ENCODE measurements at places on chromosomes 5 and 9.

GRCh38 chr5:133818869-133819600 is 149.4 kb downstream of the C5orf15 start:
- no peak for DNase-seq

- DNase-seq = no peak
Observed at GRCh38 chr5:143309661-143310431, 93.6 kb downstream of the NR3C1 start.

- DNase-seq = no peak
Observed at GRCh38 chr5:108459769-108460168, 77.9 kb upstream of the FBXL17 start.

DNA sequence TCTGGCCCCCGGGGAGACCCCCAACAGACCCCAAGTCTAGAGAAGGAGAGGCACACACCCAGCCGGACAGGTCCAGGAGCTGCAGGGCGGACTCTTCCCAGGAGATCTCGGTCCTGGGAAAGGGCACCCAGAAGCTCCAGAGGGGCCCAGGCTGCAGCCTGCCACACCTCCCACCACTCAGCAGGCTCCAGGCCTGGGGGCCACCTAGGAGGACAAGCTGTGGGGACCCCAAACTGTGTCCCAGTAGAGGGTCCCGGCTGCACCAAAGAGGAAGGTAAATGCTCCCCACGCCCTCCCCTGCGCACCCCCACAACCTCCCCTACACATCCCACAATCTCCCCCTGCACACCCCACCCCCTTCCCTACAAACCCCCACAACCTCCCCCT is 48.5 kb downstream of the PLEKHG4B start:
- DNase-seq = no peak

- DNase-seq = no peak
Observed at GRCh38 chr5:8418049-8418426, 549.1 kb downstream of the MTRR start.

DNA sequence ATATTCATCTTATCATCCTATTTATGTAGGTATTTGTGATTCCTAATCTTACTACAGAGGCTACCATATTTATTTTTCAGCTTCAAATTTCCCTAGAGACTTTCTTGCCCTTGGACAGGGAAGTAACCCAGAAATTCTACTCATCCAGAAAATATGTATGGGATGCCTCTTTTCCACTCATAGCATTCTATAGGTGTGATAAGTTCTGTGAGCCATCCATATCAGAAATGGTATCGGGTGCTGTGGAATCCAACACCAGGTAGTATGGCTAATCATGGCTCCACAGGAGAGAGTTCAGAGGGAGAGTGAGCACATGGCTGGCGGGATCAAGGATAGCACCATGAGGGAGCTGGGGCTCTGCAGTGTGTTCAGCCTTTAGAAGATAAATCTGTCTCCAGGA is 349.3 kb upstream of the ACTBL2 start:
- no peak for DNase-seq

- peak; percentile 78 for DNase-seq
Observed at GRCh38 chr5:81194633-81195334, 38.3 kb upstream of the CKMT2 start.

GRCh38 chr5:154234551-154234950 is 44.0 kb downstream of the GALNT10 start:
- no peak for DNase-seq

DNA sequence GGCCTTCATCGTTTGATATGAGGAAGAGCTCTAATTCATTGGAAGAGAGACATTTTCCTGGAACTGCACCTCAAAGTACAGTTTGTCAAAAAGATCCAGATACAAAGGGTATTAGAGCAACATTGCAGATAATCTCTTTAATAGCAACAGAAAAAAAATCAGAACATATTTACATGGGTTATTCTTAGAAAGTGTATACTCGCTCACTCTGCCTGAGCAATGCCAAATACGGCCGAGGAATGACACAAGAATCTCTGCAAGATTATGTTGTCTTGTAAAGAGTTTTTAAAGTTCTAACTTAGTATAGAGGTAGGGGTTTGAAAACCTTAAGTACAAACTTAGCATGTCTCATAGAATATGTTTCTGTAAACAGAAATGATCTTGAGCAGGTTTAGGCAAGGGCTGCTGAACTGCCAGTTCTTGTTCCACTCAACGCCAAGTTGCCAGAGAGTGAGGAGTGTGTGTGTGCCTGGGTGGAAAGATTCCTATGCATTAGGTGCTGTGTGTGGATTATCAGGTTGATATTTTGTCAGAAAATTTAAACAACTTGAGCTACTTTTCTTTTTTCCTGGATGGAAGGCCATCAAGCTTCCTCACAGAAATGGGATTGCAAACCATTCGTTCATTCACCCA is 41.8 kb upstream of the ERCC6L2 start:
- DNase-seq = no peak

GRCh38 chr5:95555553-95555952 is 652 bp downstream of the ARSK start:
- peak; percentile 39 for DNase-seq

DNA sequence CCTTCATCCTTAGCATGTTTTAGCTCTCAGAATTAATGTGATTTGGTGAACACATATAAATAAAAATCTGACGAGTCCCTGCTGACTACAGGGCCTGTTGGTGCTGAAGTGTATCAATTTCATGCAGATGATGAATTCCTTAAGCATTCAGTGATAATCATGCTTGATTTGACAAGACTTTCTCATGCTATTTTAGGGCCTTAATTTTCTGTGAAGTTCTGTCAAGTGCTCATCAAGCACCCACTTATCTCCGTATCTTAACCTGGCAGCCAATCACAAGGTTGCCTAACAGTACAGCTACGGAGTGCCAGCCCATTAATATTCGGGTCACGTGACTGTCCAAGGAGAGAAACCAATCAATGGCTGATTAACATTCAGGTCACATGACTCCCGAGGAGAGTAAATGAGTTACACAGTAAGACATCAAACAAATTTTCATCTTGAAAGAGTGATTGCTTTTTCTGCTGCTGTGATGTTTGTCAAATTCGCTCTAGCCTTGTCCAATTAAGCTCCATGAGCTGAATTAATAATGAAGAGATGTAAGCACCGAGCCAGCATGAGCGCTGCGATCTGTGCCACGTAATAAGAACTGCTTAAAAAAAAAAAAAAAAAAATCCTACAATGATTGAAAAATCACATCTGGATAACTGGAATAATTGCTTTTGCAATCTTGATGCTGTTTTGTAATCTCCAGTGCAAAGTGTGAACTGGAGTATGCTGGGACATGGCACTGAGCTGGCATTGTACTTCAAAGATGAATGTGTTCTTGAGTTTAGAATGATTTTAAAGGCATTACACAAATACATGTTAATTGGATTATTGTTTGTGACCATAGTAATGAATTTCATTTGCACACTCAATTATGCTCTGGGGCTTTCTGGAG is 104.3 kb upstream of the SPATA31D4 start:
- DNase-seq = no peak

DNA sequence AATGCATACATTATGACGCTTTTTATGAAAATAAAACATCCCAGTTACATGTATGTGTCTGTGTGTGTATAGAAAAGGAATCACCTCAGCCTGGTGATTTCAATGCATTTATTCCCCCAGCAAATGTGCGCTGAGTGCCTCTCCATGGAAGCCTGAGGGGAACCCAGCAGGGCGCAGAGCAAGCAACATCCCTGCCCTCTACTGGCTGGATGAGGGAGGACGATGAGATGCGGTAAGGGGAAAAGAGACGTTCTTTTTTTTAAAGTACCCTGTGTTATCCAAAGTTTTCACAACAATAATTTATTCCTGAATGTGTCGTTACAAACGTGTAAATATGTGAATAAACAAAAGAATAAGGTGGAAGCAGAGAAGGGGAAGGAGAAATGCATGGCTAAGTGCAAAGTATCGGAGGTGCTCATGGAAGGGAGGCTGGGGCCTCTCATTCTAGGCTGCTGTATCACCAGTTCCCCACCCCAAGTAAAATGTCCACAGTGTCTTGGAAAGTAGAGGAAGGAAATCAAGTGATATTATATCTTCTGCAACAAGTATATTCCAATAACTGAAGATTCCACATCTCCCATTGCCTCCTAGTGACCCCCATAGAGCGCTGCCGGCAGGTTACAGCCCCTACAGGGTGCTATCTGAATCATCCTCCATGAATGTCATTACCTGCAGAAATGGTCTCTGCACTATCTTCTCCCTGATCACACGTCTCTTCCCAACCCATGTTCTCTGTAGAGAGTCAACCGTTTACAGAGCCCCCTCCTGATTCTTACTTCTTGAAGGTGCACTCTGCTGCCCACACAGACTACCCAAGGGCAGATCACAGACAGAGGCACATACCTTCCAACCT is 13.0 kb upstream of the ABLIM3 start:
- no peak for DNase-seq

DNA sequence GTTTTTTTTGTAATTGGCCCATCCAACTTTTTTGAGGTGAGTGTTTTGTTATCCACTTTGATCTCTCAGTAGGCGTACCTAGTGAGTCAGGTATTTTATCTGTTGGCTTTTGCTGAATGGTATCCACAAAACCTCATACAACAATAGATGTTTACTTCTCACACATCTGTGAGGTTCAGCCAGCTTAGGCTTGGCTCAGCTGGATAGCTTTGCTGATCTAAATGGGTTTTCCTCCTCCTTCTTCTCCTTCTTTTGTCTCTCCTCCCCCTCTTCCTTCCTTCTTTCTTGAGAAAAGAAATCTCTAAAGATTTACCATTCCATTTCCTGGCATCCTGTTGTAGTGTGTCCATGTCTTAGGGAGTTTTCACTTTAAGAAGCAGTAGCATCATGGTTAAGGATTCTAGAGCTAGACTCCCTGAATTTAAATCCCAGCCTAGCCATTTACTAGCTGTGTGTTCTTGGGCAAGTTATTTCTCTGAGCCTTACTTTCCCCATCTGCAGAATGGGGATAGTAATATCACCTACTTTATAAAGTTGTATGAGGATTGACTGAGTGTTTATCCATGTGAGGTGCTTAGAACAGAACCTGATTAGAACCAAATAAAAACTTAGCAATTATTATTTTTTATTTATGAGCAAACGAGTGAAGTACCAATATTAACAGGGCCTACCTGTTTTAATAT is 126.3 kb downstream of the ARHGAP26 start:
- DNase-seq = no peak

DNA sequence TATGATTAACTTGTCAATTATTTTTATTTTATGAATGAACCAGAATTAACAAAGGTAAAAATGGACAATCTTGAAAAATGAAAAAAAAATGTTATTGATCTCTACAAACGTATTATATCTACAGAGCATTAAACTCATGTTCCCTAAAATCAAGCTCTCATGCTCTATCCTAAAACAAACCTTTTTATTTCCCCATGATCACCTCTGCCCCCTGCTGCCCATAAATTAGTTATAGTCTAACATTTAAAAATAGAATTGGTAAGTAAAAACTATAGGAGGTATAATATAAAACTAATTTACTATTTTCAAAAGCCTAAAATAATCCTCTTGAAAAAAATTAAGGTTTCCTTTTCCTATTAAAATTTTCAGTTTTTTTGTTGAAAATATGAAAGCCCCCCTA is 168.0 kb upstream of the POU5F2 start:
- DNase-seq = no peak

DNA sequence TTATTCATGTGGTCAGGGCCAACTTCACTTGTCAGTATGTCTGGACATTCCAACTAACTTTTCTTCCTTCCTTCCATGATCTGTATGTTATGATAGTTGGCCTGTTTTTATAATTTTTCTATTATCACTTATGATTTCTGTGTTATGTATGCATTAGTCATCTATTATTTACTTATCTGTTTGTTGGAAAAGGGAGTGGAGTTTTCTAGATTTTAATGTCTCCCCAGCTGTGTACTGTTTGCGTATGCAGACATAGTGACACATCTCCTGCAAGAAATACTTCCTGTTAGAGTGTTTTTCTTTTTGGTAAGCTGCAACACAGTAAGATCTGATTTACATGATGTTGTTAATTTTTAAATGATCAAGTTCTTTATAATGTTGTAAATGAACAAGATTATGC is 8.7 kb upstream of the INSYN2B start:
- no peak for DNase-seq

DNA sequence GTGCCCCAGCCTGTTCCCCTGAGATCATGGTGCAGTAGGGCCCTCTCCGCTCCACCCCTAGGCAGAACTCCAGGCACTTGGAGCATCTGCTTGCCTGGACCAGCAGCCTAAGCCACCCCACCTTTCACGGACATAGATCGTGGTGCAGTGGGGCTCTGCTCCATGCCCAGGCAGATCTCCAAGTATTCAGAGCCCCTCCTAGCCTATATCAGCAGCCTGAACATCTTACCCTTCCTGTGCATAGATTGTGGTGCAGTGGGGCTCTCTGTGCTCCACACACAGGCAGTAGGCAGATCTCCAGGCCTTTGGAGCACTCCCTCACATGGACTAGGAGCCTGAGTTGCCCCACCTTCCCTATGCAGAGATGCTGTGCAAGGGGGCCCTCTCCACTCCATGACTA is 103.0 kb downstream of the GLIS3 start:
- DNase-seq = no peak

DNA sequence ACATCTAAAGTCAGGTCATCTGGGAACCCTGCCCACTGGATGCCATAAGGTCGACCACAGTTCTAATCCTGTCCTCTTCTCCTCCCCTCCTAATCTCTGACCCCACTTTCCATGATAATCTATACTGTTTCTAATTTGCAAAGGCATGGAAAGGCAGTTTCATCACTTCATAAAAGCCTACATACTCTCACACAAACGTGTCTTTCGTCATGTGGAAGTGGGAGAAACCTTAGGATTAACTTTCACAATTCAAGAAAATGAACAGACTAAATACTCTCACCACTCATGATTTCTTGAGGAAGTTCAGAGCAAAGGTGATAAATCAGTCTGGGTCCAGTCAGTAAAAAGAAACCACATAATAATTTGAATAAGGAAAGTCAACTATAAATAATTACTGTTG is 5.5 kb downstream of the FANCC start:
- no peak for DNase-seq

DNA sequence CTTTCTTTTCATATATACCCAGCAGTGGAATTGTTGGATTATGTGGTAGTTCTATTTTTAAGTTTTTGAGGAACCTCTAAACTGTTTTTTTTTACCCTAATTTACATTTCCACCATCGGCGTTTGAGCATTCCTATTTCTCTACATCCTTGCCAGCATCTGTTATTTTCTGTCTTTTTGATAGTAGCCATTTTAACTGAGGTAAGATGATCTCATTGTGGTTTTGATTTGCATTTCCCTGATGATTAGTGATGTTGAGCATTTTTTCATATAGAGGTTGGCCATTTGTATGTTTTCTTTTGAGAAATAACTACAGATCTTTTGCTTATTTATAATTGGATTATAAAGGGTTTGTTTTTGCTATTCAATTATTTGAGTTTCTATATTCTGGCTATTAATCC is 71.7 kb upstream of the TNC start:
- DNase-seq = no peak

All from hippocampal formation (tissue), 2 donors.